Stimulated activated naive CD8-positive, alpha-beta T cell treated with anti-CD3 and anti-CD28 coated beads, Interleukin-15, Interleukin-2, amounts not matched to agents 100 U/mL and 50 U/mL, for 24 hours (primary cell): ENCODE measurements at places on chromosomes 16 and 17.

GRCh38 chr17:2025622-2026309 is 632 bp upstream of the RTN4RL1 start:
- DNase-seq: peak; percentile 51

DNA sequence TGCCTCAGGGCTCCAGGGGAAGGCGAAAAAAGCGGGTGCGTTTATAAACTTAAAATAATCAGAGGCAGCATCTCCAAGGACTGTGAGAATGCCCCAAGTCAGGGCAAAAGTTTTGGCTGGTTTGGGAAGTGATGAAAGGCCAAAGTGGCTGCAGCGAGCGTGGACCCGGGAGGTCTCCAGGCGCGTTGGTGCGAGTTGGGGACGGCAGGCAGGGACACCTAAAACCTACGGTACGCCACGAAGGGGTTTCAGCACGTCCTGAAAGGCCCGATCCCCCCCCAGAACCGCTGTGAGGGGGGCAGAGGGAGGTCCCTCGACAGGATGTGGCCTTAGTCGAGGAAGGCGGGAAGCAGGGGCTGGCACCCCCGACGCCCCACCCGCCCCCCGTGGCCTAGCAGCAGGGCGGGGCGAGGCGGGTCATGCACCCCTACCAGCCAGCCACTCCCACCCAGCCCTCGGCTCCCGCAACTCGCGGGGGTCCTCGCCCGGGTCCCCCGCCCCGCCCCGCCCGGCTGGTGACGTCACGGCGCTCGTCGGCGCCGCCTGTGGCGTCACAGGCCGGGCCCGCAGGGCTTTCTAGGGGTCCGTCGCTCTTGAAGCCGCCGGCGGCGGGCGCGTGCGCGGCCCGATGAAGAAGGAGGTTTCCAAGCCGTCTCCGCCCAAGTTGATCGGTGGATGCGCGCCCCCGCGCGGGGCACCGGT is at the start of gene MYCBPAP:
Gene MYCBPAP, plus strand, starts transcription at position 569 of the 702 bp plus-strand sequence. CDS start 236 bp downstream, outside the sequence.
- peak; percentile 87 for DNase-seq

GRCh38 chr17:68660302-68660701 is 59.1 kb upstream of the FAM20A start:
- no peak for DNase-seq

DNA sequence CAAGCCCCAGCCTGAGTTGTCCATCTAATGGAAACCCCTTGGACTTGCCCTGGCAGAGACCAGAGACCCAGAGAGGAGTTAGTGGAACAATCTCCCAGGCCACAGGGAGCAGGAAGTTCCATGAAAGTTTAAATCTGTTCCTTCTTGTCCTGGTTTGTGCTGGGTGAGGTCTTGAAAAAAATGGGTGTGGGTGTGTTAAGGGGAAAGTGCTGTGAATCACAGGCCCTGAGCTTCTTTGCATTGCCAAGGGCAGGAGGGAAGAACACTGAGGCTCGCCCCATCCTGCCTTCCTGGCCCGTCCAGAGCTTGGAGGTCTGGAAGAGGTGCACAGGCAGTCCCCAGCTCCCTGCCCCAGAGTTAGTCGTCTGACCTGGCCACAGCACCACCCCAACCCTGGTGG is 2.3 kb downstream of the ADORA2B start:
- DNase-seq: no peak

DNA sequence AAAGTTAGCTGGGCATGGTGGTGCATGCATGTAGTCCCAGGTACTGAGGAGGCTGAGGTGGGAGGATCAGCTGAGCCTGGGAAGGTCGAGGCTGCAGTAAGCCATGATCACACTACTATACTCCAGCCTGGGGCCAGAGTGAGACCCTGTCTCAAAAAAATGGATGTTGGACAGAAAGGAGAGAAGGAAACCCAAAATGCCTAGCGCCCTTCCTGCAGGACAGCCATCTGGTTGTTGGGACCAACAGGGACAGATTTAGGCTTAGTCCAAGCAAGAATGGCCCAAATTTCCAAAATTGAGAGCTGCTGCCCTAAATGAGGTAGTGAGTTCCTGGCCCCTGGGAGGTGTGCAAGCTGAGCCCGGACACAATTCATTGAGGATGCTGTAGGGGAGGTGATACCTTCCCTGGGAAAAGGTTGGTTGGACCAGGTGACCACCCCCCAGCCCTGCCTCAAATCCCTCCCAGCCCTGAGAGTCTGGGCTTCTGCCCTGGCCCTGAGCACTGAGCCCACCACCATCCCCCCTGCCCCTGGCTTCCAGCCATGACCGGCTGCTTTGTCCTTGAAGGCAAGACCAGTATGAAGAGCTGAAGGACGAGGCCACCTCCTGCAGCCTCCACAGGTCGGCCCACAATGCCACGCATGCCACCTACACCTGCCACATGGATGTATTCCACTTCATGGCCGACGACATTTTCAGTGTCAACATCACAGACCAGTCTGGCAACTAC is 35.1 kb downstream of the IL21R start:
- peak; percentile 1 for DNase-seq

- no peak for DNase-seq
These were observed 2.1 kb downstream of the SRSF2 start for GRCh38 chr17:76735006-76735405.

DNA sequence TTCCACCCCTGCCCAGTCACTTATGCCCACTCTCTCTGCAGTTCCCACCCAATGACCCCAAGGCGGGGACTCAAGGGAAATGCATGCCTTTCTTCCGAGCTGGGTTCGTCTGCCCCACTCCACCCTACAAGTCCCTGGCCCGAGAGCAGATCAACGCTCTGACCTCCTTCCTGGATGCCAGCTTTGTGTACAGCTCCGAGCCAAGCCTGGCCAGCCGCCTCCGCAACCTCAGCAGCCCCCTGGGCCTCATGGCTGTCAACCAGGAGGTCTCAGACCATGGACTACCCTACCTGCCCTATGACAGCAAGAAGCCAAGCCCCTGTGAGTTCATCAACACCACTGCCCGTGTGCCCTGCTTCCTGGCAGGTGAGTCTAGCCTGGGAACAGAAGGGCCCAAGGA is 13.8 kb downstream of the LPO start:
- DNase-seq: no peak

- DNase-seq: no peak
These were observed 30.3 kb downstream of the TMEM186 start for GRCh38 chr16:8767176-8767575.

DNA sequence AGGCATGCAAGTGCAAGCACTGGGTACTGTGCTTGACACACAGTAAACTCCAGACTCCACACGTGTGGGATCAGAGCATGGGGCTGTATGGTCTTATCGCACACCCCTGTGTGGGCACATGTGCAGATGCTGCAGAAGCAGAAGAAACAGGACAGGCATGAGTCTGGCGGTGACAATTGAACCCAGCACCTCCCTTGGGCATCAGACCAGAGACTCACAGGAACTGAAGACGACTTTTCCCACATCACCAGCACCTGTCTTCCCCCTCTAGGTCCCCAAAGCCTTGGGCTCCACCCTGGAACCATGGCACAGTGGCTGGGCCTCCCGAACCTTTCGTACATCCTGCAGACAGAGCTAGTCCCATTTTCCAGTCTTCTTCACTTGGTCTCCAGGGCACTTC is 126.4 kb upstream of the CDH5 start:
- no peak for DNase-seq

DNA sequence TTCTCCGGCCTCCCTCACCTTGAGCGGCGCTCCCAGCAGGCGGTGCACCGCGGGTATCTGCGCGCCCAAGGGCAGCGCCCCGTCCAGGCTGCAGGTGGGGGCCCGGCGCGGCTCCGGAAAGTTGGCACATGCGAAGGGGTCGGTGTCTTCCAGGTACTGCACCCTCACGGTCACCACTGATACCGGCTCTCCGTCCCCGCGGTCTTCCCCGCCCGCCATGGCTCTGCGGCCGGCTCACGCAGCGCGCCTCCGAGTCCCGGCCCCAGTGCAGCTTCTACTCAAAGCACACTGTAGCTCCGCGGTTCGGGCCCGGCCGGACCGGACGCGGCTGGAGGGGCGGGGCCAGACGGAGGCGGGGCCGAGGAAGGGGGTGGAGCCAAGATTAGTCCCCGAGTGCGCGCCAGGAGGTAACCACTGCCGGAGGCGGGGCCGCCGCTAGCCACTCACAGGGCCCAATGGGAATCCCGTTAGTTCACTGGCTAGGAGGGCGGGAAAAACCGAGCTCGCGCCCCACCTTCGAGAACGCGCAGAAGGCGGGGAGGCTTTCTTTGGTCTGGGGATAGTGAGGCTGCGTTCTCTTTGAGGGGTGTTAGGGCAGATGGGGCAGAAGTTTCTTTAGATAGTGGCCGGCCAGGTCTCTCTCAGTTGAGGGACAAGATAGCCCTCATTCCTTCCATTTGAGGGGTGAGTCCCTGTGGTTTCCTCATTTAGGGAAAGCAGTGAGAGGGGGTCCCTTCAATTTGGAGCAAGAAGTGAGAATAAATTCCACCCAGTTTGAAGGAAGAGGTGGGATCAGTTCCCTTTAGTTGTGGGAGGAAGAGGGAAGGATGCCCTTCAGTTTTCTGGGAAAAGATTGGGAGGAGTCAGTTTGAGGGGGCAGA is at the start of gene FHOD1:
Gene FHOD1, minus strand, starts transcription at position 290 of the 881 bp plus-strand sequence. Its CDS starts 71 bp downstream, at position 219.
- peak; percentile 99 for DNase-seq

GRCh38 chr17:16477255-16477654 is 14.7 kb downstream of the LRRC75A start:
- DNase-seq: no peak

- DNase-seq: no peak
These were observed 10.4 kb downstream of the CHAD start for GRCh38 chr17:50458270-50458669.

DNA sequence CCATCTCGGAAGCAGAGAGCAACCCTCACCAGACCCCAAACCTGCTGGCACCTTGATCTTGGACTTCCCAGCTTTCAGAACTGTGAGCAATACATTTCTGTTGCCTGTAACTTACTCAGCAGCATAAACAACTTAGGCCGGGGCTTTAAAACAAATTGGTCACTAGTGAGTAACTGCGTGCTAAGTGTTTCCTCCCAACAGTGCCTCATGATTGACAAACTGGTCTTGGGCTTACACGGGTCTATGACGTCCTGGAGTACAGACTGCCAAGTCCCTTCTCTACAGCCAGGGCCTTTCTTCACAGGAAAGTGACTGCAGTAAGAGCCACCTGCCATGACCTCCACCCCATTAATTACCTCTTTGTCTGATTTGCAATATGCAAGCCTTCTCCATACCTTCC is 136.7 kb downstream of the XYLT1 start:
- no peak for DNase-seq

DNA sequence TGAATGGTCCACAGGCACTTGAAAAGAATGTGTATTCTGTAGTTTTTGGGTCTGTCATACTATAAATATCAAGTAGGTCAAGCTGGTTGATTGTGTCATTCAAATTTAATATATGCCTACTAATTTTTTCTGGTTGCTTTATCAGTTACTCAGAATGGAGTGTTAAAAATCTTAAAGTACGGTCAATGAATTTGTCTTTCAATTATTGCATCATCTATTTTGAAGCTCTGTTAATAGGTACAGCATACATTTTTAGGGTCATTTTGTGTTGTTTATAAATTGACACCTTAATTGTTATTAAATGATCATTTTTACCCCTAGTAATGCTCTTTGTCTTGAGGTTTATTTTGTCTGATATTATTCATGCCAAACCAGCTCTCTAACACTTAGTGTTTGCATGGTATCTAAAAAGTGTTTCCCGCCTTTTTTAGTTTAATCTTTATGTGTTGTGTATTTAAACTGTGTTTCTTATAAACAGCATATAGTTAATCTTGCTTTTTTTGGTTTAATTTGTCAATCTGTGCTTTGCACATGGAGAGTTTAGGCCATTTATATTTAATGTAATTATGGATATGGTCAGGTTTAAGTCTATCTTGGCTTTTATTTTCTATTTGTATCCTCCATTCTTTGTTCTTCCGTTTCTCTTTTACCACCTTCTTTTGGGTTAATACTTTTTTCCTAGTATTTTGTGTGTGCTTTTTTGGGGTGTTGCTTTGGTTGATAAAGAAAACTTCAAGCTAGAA is 204.9 kb upstream of the EEF2KMT start:
- DNase-seq: no peak

DNA sequence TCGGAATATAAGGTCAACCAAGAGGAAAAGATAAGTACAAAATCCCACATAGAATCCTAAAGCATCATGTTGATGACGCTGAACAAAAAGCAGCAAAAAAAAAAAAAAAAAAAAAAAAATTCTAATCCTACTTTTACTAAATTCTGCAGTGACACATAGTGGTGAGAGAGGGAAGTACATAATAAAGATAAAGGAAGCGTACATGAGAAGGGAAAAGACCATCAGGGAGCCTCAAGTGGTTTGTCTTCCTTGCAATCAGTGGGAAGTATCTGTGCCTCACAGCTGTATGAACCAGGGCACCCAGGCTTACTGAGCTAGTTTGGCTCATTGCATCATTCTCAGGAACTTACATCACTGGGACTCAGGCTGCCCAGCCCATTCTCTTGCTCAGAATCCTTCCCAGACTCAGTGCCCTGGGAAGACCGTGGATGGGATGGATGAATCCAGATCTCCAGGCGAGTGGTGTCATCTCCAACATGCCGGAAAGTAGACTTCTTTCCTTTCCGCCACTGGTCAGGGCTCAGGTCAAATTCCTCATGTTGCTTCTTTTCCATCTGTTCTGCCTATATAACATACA is 21.2 kb downstream of the SMG6 start:
- DNase-seq: no peak

DNA sequence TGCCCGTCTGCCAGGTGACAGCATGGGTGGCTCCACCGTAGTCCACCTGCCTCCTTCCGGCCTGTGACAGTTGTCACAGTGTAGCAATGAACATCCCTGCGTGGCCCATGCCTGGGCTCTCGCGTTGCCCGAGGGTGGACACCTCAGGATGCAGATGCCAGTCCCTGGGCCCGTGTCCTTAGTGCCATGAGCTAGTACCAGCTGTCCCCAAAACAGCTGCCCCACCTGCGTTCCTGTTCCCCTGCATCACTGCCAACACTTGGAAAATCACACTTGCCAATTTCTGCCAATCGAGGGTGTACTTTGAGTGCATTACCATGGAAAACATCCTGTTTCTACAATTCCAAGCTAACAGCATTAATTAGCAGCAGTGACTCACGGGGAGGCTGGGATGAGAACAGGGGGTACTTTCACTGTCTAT is 9.0 kb upstream of the C16orf95 start:
- DNase-seq: no peak

GRCh38 chr17:8563024-8563776 is 67.3 kb downstream of the MYH10 start:
- no peak for DNase-seq

DNA sequence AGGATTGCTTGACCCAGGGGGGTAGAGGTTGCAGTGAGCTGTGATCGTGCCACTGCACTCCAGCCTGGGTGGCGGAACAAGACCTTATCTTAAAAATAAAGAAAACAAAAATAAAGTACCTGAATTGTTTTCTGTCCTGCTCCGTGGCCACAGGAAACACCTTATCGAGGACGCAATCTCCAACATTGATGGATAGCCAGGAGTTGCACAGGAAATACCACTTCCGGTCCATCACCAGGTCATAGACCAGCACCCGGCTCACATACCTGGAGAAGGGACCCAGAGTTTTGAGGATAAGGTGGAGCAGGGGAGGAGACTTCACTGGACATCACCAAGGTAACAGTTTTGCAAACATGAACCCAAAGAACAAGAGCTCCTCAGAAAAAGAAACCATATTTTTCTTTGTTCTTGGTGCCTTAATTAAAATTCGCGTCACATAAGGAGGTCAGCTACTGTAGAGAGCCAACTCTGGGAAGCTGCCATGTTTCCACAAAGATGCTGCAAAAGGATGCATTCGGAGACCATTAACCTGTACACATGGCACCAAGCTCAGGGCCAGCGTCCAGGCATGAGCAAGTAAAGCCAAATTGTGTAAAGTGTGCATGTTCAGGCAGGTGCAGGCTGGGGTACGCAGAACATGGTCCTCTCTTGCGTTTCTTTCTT is 55.6 kb upstream of the GCSH start:
- DNase-seq: no peak

- DNase-seq: no peak
These were observed 96.2 kb downstream of the USP31 start for GRCh38 chr16:23052908-23053580.

GRCh38 chr17:39196808-39197291 is 619 bp downstream of the CACNB1 start:
- DNase-seq: no peak
